Coronary artery (tissue), 2 donors: ENCODE measurements at places on chromosomes 4 and X.
A peak's percentile ranks its signal among the peaks of the same experiment; 100 is the strongest.

GRCh38 chrX:22056235-22056634 is 24.1 kb downstream of the PHEX start:
- DNase-seq, result no peak

DNA sequence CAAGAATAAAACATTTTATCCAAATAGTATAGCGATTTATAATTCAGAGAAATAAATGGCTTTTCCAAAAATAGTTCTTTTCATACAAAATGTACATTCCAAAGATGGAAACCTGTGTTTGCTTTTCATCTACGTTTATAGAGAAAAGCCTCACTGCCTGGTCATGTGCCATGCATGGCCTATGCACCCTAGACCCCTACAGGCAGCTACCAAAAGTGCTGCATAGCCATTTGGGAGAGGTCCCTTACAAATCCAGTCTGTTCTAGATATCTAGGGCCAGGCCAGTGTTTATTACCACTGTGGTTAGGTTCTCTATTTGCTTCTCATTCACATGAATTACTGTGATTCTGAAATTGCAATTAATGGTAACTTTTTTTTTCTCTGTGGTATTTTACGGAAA is 17.2 kb downstream of the HMGB2 start:
- DNase-seq, result no peak

GRCh38 chr4:120059036-120059435 is 7.6 kb downstream of the MAD2L1 start:
- DNase-seq, result no peak

DNA sequence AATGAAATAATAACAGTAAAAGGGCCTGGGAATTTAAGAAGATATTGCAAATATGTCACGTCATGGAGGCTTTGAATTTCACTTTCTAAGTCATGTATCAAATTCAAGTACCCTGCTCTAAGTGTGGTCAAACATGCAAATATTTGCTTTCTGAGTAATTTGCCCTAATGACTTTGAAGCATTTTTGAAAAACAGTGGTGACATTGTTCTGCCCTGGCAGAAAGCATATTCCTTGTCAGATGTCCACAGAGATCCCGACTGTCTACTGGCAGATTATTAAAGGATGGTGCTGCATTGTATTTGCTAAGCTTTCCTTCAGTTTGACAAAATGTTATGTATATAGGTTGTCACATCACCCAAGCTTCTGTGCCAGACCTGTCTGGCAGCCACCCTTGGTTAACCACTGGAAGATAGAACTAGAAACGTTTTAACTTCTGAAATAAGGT is 92.5 kb downstream of the ANK2 start:
- DNase-seq, result no peak

DNA sequence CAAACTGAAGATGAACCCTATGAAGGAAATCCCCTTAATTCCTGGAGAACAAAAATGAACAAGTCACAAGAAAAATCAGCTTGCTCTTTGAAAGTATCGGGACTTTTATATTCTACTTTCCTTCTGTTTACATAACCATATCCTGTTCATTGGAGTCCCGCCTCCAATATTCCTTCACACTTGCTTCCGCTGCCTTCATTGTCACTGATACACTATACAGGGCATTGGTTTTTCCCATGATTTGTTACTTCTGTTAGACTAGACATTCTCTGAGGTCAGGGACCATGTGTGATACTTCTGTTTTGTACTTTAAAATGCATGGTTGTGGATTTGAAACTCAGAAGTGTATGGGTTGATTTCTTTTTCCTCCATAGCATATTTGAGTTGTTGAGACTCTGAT is 18.8 kb downstream of the MCUB start:
- no peak for DNase-seq

DNA sequence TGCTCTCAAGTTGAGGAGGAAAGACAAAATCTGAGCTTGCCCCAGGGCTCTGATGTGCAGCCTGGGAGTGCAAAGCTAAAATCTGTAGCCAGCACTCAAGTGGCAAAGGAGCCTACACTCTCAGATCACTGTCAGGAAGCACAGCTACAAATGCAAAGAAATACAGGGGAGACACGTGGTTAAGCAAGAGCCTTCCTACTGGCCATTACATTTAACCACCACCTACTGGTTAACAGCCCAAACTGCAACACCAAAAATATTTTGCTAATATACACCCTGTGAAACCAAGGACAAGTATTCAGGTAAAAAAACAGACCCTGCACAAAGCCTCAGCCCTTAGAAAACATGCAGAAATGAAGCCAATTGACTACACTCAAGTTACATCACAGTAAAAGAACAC is 170.4 kb upstream of the FGF16 start:
- DNase-seq, result no peak

GRCh38 chr4:93751411-93751810 is 77.1 kb upstream of the ATOH1 start:
- DNase-seq, result no peak

DNA sequence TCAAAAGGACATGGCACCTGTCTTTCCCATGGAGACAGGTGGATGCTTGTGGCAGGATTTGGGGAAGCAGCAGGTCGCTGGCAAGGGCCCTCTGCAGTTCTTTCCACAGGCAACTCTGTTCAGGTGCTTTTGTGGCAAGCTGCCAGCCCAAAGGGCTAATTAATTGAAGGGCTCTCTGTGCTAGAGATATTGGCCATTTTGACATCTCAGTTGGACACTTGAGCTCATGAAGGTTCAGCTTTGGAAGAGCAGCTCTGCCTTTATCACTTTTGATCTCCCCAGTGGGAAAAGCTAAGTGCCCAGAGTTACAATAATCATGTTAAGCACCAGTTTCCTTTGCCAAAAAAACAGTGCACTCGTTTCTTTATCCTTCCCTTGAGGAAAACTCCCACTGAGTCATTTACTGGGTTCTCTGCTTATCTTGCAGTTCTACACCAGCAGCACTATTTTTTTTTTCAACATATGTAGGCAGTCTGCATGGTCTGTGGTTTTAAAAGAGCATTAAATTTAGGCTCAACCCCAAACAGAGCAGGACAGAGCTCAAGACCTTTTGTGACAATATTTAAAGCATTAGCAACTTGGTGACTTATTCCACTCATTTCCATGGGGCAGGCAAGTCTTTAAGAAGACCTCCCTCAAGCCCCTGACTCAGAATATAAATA is 336.4 kb upstream of the RASGEF1B start:
- no peak for DNase-seq

DNA sequence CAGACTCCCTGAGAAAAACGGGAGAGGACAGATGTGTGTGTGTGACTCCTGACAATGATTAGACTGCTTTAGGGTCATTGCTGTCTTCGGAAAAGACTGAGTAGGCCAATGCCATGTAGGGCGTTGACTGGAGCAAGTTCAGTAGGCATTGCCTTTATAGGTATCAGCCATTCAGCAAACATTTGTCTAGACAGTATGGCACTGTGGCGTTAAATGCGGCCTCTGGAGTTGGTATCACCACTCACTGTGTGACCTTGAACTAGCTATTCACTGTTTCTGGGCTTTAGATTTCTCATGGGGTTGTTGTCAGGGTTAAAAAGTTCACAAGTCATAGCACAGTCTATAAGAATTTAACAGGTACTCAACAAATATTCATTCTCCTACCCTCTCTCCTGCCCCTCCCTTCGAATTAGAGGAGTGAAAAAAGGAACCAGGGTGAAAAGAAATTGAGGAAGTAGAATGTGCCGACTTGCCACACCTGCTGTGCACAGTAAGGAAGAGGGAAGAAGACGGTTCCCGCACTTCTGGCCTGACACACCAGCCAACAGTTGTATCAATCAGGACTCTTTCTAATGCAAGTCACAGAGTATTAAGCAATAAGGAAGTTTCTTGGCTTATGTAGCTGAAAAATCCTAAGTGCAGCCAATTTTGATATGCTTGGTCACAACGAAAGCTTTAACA is 83.2 kb upstream of the PLAC8 start:
- no peak for DNase-seq

- DNase-seq, result no peak
Observed at GRCh38 chr4:150126864-150127203, 48.6 kb downstream of the DCLK2 start.

DNA sequence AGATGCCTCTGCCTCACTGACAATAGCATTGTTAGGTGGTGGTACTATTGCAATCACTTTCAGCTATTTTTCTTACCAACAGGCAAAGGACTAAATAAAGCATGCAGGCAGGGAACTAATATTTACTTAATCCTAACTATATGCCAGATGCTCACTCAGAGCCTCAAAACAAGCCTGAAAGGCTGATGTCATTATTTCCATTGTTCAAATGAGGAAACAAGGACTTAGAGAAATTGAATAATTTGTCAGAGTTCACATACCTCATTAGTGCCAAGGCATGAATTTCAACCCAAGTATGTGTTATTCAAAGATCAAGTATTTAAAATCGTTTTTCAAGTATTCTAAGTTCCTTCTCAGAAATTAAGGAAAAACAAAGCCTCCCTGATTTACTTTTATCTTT is 374.9 kb upstream of the TECRL start:
- no peak for DNase-seq

- no peak for DNase-seq
Observed at GRCh38 chr4:101183666-101184373, 163.5 kb downstream of the PPP3CA start.

GRCh38 chr4:646460-646859 is 21.1 kb downstream of the PDE6B start:
- DNase-seq, result no peak

DNA sequence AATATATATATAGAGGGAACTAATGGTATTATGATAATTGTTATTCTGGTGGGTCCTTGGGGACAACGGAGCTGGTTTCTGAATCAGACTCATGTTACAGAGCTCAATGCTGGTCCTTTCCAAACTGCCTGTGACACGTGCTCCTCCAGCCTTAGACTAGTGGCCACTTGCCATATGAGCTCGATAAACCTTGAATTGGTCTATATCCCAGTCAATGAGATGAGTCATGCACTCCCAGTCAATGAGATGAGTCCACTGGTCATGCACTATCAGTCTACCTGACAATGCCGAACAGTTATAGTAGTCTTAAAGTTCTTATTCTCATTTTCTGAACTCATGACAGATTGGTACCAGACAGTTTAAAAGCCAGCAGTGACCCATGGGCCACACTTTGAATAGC is 325.2 kb downstream of the LDB2 start:
- DNase-seq, result no peak

- peak; percentile 70 for DNase-seq
Observed at GRCh38 chrX:56802428-56802827, 73.4 kb downstream of the NBDY start.

- DNase-seq, result no peak
Observed at GRCh38 chr4:139986689-139987501, 167.1 kb downstream of the MAML3 start.

GRCh38 chrX:152202886-152203285 is 64.5 kb upstream of the MAGEA10 start:
- DNase-seq, result no peak

- DNase-seq, result no peak
Observed at GRCh38 chr4:186027405-186027804, 41.6 kb upstream of the TLR3 start.

GRCh38 chrX:108614616-108615015 is 121.7 kb downstream of the IRS4 start:
- no peak for DNase-seq

DNA sequence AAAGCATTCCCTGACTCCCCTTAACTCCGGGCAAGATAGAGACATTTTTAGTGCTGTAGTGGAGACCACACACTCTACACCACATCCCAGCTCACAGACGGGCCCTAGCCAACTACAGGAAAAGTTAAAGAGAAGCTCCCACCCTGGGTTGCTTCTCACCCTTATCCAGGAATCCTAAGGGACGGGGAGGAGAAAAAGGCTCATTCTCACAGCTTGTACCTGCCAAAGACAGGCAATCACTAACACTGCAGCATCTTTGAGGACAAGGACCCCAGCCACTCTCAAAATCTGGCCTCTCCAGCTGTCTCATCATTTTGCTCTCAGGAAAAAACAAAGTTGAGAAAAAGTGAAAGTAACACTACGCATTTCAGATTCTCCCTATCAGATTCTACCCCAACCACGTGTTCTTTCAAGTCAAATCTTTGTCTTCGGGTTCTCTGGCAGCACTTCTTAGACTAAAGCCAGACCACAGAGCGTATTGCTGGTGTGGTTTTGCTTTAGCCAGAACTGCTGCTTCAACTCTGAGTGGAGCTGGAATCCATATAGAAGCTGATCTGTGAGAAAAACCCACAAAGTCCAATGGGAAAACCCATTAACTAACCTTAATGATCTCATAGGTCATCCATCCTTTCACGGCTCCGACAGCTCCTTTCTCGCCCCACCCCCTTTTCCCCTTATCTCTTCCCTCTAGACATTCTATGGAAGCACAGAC is 605.9 kb upstream of the DIPK2B start:
- DNase-seq, result no peak

- no peak for DNase-seq
Observed at GRCh38 chr4:103074744-103075434, 1.7 kb downstream of the SLC9B2 start.

- DNase-seq, result no peak
Observed at GRCh38 chr4:139603576-139604410, 47.8 kb upstream of the SETD7 start.

DNA sequence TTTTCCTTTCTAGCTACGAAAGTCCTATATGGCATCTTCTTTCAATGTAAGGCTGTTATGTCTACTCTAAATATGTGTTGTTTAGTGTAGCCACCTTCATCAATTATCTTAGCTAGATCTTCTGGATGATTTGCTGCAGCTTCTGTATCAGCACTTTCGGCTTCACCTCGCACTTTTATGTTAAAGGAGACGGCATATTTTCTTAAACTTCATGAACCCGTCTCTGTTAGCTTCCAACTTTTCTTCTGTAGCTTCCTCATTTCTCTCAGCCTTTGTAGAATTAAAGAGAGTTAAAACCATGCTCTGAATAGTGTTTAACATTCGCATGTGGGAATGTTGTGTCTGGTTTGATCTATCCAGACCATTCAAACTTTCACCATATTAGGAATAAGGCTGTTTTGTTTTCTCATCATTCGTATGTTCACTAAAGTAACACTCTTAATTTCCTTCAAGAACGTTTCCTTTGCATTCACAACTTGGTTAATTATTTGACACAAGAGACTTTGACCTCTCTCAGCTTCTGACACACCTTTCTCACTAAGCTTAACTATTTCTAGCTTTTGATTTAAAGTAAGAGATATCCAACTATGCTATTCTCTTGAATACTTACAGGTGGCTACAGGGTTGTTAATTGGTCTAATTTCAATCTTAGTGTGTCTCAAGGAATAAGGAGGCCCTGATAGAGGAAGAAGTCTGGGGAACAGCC is 476.8 kb downstream of the GABRG1 start:
- DNase-seq, result no peak

DNA sequence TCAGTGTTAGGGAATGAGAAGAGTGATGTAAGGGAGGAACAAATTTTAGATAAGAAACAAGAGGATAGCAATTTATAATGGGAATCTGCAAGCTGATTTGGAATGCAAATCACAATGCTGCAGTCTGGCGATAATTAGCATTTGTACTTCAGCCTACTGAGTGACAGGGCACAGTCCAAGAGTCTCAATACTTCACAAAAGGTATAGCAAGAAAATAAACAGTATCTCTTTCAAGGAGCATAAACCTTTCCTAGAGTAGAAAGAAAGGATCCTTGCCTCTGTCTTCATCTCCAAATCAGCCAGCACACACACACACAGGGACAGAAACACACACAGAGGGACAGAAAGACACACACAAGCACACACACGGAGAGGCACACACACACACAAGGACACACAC is 1.1 kb upstream of the GPM6A start:
- no peak for DNase-seq

- no peak for DNase-seq
Observed at GRCh38 chr4:122458625-122459024, 2.1 kb upstream of the IL2 start.
